ENCODE measurements at places on chromosomes 13 and 19.

DNA sequence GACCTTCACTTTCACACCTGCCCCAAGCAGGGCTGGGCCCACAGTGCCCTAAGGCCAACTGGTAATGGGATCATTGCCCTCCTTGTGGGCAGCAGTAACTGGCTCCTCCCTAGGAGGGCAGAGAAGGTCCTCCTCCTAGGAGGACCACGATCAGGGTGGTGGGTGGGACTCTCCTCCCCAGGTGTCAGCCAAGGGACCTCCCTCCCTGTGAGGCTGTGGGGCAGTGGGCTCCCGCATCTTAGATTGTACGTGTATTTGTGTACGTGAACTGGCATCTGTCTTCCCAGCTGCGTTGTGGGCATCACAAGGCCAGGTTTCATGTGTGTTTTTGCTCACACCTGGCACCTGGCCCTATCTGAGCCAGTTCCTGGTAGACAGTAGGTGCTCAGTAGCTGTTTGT is 111.8 kb downstream of the SOX1 start:
- DNase-seq = no peak

DNA sequence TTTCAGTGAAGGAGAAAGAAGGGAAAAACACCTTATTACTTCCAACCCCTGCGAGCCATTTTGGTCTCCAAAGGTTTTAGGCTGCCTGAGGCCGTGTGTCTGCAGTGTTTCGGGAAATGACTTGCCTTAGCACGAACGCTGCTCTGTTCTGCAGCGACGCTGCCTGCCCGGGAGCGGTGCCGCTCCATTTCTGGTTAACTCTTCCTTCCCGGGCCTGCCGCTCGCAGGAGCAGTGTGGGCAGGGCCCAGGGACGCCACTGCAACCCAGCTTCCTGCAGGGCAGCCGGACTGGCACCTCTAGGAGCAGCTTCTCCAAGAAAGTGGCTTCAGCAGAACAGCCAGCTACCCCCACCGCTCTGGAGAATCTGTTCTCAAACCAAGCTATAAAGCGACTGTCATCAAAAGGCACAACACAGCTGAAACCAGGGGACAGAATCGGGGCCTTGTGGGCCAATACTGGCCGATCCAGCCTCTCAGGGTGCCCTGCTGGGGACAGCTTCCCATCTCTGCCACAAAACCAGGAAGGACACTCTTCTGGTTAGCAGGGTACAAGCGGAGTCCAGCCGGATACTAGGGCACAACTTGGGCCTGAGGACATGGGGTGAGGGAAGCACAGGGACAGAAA is 72.2 kb downstream of the KCTD15 start:
- DNase-seq = no peak

GRCh38 chr19:46629546-46630025 is 4.7 kb upstream of the PTGIR start:
- DNase-seq = no peak

- DNase-seq = no peak
Observed at GRCh38 chr19:16160445-16160942, 12.8 kb downstream of the CIB3 start.

- no peak for DNase-seq
Observed at GRCh38 chr19:46521241-46521868, 25.7 kb upstream of the PNMA8B start.

DNA sequence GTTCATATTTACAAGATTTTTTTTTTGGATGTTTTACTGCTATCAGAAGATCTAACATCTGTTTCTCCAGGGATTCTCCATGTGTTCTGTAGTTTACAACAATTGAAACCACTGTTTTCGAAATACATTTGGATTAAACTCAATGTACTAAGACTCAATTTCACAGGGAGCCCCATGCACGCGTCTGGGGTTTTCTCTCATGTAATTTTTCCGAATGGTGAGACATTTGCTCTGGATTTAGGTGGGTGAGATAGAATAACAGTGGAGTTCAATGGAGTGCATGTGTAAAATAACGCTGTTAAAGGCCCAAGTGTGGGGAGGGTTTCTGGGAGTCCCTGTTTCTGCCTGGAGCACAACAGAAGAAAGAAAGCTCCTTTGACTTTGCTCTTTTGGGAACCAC is 330.3 kb downstream of the TSHZ3 start:
- DNase-seq = no peak

GRCh38 chr19:44653977-44654774 is 10.5 kb downstream of the PVR start:
- peak; percentile 41 for DNase-seq

DNA sequence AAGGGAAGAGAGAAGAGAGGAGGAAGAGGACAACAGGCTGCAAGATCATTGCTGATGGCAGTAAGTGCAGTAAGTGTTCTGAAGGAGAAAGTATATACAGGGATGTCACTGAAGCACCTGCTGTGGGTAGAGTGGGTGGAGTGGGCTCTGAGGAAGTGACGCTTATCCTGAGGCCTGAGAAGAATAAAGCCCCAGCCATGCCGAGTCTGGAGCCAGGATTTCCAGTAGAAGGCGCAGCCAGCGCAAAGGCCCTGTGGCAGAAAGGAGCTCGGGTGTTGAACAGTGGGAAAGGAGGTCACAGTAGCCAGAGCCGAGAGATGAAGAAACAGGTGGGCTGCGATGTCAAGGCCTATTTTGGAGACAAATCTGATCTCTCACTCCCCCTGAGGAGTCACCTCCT is 31.8 kb upstream of the ADGRE5 start:
- no peak for DNase-seq

- DNase-seq = peak; percentile 52
Observed at GRCh38 chr19:14556662-14557188, 15.1 kb downstream of the NDUFB7 start.

DNA sequence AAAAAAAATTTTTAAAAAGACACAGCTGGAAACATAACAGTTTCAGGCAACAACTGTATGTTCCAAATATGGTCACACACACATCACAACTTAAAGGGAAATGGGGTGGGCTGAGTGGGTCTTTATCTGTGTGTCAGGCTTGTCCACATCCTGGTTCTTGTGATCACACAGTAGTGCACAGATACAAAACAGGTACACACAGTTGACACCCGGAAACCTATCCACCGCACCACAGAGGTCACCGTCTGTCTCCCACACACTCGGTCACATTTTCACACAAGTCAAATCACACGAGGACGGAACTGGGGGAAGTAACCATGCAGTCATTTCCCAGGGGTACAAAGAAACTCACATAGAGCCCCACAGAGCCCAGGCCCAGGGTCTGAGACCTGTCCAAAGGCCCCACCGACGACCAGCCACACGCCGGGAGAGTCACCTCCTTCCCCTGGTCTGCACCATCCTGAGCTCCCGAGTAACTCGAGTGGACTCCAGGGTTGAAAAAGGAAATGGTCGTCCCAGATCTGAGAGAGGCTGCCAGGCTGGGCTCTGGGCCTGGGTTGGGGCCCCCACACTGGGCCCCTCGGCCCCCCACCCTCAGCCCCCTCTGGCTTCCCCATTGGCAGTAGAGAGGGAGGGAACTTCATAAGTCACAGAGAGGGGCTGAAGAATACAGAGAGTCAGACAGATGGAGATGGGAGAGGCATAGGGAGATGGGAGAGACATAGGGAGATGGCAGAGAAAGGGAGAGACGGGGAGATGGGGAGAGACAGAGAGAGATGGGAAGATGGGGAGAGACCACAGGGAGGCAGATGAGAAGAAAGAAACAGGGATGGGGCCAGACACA is 1.3 kb upstream of the PPAN start:
- peak; percentile 48 for DNase-seq

GRCh38 chr13:90365130-90365529 is 982.4 kb upstream of the MIR17HG start:
- DNase-seq = no peak

DNA sequence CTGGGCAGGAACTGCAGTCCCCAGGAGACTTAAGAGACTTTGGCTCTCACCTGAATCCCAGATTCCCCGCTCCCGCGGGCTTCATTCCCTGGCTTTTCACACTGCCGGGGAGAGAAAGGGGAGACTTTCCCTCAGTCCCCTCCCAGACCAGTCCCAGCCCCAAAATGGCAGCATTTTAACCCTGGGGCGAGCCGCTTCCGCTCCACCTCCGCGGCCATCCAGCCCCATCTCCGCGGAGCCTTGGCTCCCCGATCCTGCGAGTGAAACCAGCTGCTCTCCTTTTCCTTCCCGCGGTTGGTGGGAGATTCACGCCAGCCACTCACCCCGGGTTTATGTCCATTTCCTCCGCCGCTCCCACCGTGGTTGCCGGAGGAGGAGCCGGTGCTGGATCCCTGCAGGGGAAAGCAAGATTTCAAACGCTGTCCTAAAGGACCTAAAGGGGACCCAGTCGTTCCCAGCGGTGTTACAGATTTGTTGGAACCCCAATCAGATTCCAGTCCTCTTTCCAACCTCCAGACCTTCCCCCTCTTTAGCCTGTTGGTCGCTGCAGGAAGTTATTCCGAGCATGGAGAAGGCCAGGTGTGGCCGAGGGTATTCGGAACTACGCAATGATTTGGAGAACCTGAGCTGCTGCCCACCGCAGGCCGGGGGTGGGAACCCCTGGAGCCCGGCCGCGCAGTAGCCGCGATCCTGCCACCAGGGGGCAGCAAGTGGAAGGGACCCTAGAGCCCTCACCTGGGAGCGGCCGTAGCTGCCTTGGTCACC is 3.4 kb downstream of the DMKN start:
- DNase-seq = peak; percentile 68

DNA sequence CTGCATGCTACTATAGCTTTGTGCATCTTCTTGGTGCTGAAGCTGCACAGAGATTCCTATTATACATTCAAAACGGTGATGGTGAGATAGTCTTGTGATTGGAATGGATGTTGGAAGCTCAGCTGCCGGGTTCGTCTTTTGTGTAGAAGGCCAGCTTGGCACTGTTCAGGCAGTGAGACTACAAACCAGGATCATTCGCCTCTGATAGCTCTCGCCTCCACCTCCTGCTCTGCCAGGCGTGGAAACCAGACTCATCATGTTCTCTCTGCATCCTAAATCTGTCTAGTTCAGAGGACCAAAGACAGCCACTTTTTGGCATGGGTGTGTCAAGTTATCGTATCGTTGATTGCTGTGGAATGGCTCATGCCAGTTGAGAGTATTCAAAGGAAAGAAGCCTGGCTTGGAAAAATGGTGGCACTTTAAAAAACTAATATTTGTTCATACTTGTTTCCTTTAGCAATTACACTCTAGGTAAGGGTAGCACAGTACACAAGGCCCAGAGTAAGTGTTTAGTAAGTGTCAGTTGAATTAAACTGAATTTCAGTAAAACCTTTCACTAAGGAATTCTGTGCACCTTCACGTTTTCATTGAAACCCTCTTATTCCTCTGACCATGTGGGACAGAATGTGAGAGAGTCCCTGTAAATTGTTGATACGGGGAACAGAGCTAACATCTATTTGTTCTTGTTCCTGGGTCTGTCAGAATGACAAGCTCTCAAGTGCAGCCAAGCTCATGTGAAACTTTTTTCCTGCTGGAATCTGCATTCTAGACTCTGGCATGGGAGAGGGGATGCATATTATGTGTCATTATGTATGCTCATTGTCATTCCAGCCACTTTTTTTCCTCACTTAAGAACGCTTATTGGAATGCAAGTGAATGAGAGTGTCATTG is 69.8 kb downstream of the DPY19L3 start:
- no peak for DNase-seq

GRCh38 chr13:59643364-59643841 is 520.3 kb downstream of the DIAPH3 start:
- DNase-seq = no peak

DNA sequence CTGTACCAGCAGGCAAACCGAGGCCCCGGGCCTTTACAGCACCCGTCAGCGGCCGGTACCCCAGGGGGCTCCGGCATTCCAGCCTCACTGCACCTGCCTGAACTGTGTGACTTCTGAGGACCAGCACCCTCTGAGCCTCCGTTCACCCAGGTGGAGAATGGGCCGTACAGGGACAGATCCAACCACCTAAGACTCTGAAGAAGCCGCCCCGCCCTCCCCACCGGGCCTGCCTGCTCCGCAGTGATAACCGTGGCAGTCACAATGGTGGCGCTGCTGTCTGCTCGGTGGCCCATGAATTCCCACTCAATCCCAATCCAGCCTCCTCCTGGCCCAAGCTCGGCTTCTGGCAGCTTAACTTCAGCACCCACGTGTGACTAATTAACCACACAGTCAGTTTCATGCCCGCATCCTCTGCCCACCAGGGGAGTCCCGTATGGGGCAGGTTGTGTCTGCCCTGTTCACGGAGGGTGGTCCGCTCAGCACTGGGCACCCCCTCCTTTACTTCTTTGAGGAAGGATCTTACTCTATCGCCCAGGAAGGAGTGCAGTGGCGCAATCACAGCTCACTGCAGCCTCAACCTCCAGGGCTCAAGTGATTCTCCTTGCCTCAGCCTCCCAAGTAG is 3.4 kb downstream of the TCF3 start:
- DNase-seq = no peak
